ENCODE measurements at places on chromosomes 7 and 10.

DNA sequence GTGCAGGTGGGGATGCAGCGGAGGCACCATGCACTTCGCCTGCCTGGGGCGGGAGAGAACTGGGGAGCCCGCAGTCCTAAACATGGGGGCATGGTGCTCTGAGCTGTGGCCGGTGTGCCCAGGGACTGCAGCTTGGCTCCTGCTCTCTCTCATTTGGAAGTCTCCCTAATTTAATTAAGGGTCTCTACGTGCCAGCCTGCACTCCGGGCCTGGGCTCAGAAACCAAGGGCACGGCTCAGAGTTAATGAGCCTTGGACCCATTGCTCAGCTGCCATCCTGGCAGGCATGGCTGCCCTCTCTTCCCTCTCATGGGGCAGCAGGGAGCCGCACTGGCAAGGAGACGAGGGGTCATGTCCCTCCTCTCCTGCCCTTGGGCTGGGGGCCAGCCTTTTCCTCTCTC lies 115.6 kb downstream of the CDH23 start:
- DNase-seq = no peak

GRCh38 chr7:157603716-157604115 lies 266.9 kb downstream of the DNAJB6 start:
- no peak for DNase-seq

DNA sequence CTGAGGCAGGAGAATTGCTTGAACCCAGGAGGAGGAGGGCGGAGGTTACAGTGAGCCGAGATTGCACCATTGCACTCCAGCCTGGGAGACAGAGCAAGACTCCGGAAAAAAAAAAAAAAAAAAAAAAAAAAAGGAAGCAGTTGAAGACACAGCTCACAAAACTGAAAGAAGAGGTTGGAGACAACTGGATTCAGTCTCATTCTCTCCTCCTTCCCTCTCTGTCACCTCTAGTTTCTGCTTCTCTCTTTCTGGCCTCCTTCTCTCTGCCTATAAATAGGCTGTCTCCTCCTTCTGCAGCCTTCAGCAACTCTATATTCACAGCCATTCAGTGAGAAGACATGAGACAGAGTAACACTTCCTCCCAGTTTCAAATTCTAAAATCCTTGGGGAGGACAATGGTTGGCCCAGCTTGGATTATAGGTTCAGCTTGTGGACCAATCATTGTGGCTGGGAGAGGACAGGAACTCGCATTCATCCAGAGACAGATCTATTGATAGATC lies 125.6 kb upstream of the HABP2 start:
- DNase-seq = no peak

- DNase-seq = no peak
These were observed 663 bp downstream of the VPS37D start for GRCh38 chr7:73668103-73668885.

DNA sequence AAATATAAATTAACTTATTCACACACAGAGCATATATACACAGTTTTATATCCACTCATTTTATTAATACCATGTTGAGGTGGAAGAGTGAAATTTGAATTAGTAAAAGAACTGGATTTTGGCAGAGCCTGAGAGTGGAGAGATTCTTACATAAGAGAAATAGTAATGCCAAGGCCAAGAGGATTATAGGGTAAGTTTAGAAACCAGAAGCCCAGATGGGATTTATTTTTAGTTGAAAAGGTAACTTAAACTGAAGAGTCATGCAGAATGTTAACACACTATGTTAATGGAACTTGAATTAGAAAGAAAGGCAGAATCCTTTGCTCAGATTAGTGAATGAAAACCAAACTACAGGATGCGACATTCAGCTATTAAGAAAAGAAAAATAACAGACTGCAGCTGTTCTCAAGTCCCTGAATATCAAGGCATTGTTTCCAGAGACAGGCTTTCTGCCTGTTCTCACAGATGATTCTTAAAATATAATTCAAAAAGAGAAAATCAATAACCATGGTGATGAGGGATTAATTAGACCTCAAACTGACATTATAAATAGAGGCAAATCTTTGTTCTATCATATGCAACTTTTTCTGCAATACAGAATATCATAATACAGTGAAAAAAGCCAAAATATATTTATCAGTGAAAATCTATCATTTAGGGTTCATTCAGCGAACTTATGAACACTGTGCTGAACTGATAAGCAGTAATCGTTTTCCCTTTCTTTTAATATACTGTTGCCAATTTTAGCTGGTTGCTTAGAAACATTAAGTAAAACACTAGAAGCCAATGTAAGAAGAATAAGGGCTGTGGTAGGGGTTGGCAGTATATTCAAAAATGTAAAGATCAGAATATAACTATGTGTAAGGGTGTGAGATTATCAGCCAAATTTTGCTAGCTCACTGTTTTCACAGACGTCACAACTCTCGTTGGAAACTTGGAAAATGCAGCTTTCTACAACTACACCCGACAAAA lies 34.4 kb downstream of the HECTD2 start:
- no peak for DNase-seq

DNA sequence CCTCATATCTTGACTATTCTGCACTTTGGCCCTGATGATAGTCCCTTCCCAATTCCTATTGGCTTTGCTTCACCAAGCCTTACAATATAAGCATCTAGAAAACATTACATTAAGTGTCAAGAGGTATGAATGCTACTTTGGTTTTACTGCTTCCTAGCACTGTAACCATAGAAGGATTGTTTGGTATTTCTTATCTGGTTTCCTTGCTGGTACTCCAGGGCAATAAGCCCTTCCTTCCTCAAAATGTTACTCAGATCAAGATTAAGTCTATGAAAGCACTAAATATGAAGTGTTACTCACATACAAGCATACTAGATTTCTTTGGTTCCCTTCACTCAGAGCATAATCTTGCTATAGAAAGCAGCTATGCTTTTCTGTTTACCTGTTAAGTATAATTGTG lies 492.5 kb downstream of the ETV1 start:
- no peak for DNase-seq

DNA sequence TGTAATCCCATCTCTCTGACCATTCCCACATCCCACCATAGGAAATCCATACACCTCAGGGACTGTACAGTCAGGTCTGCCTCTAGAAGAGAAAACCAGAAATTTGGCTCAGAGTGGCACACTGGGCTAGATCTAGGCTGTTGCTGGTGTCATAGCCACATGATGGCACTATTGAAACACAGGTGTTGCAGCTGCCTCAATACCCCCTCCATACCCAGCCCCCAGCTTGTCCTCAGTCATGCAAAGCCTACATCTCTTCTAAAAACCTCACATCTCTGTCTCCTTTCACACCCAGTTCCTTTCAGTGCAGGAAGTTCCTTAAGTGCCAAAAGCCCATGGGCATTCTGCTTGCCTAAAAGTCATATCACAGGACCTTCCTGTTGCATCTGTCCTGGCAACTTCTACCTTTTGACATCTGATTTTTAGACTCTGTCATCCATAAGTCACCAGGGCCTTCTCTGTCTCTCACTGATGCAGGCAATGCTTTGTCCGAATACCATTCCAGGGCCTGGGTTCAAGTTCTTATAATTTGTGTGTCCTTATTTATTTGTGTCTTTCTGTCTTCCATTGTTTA lies 27.0 kb upstream of the HIBADH start:
- no peak for DNase-seq

GRCh38 chr10:36577126-36577525 lies 548.3 kb upstream of the ANKRD30A start:
- DNase-seq = no peak

DNA sequence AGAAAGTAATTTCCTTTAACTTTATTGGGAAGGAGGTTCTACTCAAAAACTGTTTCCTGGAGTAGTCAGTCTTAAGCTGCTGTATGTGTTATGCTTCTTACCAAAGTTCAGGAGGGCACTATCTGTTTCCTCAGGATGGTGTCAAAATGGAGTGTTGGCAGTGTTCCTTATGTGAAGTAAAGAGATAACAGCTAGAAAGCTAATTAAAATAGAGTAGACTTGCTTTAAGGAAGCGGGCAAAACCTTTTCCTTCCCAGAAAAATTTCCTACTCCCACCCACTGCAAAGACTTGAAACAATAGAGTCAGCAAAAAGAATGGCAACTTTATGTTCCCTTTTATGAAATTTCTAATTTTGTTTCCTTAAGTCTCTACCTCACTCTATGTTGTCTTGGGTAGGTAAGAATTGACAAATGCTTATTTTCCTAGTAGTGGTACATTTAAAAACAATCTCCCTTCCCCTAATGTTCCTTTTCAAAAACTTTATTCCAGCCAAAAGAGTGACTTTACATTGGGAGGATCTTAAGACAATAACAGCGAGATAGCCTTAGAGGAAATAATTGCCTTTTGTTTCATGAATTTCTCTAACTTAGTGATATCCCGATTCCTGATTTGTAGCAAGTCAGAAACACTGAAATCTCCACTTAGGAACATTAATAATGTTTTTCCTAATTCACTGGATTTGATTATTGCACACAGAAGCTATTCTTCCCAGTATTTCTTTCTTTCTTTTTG lies 26.5 kb upstream of the ENTPD1 start:
- no peak for DNase-seq

DNA sequence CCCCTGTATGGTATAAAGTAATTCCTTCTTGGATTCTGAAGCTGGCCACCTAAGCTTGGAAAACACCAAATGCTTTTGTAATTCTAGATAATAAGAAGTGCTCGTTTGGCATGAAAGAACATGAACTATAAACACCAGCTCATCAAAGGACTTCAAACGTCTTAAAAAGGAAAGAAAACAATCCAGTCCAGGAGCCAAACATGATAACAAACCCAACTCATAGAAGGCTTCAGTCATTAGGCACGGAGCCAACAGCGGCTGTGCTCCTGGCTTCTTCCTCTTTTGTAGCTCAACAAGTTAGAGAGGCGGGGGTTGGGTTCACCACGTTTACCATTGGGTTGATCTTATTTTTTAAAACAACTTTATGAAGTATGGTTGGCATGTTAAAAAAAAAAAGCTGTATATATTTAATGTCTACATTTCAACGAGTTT lies 56.4 kb upstream of the ECHDC3 start:
- no peak for DNase-seq

GRCh38 chr10:71263376-71263775 lies 51.0 kb downstream of the UNC5B start:
- DNase-seq = no peak

GRCh38 chr7:124459101-124460055 lies 306.2 kb downstream of the GPR37 start:
- no peak for DNase-seq

DNA sequence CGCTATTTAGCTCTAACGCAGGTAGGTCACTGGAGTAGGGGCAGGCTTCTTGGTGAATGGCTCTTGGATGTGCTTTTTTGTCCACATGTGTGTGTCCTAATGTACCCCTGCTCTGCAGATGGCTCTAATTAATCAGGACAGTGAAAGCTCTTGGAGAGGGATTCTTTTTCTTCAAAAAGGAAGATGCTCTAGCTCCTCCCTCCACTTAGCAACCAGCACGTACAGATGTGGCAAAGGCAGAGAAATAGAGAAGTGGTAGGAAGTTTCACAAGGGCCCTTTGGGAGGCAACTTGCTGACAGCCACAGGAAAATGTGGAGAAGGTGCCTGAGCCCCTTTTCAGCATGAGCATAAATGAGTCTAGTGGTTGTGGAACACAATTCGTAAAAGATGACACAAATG lies 221.7 kb downstream of the PLXNA4 start:
- no peak for DNase-seq

- DNase-seq = no peak
These were observed 60.1 kb upstream of the SDK1 start for GRCh38 chr7:3240826-3241430.

GRCh38 chr10:95168694-95169093 lies 25.3 kb upstream of the ACSM6 start:
- no peak for DNase-seq

DNA sequence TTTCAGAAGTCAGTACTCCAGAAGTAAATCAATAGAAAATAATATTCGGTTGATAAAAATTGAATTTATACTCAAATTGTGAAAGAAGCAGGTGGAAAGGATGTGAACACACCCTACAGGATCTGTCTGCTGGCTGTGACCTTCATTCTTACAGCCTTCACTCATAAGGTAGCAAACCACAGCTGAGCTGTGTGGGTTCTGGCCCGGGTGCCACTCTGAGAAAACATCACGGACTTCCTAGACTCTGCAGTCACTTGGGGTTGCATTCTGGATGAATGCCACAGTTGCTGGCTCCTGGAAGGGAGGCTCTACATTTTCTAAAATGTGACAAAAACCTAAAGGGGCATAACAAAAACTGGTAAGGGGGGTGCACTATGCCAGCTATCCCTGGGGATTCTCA lies 36.0 kb upstream of the ABLIM1 start:
- no peak for DNase-seq

DNA sequence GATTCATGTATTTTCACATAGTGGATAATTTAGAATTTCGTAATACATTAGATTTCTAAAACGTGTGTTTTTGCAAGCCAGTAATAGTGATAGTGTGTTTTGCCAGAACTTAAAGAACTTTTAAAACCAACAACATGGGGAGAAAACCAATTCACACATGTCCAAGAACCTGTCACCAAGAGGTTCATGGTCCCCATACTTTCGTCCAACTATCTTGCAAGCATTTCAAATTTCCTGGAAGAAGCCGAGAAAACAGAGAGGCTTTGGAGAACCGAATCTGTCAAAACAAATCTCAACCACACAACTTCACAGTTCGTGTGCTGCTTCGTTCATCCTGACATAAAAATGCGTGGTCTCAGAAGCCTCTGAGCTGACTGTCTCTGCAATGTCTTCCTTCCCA lies 31.9 kb downstream of the GFRA1 start:
- no peak for DNase-seq

DNA sequence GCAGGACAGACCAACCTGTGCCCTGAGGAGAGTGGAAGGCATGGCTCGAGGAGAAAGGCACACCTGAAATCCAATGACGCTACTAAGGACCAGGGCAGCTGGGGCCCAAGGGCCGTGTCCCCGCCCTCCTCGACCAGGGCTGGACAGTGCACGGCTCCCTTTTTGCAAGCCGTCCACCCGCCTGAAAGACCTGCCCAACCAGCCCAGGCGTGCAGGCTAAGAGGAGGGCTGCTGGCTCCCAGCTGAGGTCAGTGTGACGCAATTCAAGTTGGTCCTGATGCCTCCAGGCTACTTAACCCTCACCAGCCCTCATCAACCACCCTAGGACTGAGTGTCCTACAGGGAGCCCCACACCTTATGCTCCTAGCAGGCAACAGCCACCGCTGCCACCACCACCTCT lies 69.3 kb downstream of the DLG5 start:
- DNase-seq = no peak

- no peak for DNase-seq
These were observed 1.1 kb downstream of the JAKMIP3 start for GRCh38 chr10:132066812-132067211.

DNA sequence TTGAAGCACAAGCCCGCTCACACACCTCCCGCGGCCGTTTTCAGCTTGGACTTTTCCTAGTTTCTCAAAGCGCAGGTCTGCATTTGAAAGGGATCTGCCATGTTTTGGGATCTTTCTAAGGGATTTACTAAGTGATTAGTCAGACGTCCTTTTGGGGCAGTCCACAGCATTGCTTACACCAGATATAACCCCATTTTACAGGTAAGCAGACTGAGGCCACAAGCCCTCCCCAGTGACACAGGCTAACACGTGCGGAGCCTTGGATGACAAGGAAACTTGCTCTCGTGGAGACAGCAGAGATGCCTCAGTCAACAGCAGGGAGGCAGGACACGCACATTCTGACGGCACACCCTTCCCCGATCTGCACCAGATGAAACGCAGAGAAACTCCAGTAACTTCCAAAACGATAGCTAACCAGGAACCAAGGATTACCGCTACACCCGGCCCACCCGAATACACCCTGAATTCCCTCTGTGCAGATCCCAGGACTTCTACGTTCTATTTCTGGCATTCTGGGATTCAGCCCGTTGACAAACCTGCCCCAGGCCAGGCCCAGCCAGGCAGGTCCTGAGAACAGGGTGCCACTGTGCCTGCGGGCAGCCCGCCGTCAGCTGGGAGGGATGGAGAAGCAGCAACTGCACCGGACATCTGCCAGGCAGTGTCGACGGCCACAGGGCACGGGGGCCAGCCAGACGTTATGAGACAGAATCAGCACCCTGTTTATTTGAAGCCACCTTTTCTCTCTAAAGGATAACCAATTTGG lies 27.9 kb downstream of the FOXL3 start:
- DNase-seq = no peak
